ENCODE measurements at places on chromosomes 2 and 18. TPM values are rescaled to one million over a fixed set of nuclear protein-coding genes. Genes with fewer than 3 reads are reported as not detected.

NEURL3 gene
- not detected for total RNA-seq

MYO7B gene
- total RNA-seq, result not detected

OSR1 gene
- 4.3 TPM for total RNA-seq

TUBA4B gene
- not detected for total RNA-seq

AUP1 gene
- total RNA-seq, result 117 TPM

TRIM43 gene
- not detected for total RNA-seq

PCARE gene
- 0.03 TPM for total RNA-seq

PLEKHB2 gene
- 105 TPM for total RNA-seq

SNTG2 gene
- total RNA-seq, result not detected

BIN1 gene
- total RNA-seq, result 1,728 TPM

OR6B2 gene
- not detected for total RNA-seq

All from gastrocnemius medialis (tissue), 4 donors.